ENCODE measurements at places on chromosomes 3 and 15.

DNA sequence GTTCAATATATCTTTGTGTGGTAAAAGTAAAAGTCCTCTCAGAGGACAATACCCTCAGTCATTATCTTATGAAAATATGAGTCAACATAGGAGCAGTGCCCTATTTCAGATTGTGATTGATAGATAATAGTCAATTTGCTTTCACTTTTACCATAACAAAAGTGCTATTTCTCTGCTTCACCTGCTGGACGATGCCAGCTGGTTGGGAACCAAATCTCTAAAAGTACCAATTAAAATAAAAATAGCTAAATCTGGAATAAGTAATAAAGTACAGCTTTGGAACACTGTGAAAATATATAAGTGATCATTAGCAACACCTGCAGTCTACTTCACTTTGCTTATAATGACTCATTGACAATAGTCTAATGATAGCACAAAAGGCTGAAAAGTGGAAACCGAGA, 390.3 kb upstream of the AGTR1 start:
- DNase-seq: no peak

DNA sequence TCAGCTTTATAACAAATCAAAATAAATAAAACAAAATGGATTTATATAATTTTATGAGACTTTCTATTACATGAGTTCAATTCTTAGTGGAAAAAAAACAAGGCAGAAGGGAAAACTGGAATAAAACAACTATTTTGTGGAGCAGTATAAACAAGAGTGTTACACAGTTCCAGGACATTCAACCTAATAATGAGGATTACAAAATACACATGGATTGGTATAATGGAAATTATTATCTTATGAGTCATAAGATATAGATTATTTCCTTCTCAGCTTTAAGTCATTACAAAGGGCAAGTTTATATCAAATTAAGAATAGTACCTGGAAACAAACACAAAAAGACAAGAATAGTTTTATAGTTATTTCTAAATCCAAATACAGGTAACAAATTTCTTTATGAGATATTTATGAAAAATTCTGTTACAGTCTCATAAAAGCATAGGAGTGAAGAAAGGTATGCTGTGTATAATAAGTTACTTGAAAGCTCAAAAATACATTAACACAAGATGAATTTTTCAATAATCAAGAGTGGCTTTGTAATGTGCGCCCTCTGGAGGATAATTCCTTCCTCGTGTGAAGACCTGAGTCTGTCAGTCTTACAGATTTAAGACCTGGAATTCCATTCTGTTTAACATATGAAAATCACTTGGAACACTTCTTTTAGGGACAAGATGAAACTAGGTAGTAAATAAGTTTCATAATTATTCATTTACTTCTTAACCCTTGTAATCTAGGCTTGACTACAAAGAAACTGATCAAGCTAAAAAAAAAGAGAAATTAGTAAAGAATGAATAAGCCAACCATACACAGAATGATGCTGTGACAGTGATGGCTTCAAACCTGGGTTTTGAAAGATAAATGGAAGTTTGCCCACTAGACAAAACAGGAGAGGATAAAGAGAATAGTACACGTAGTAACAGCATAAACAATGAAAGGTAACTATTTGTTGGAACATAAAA, 9.5 kb downstream of the COPS2 start:
- DNase-seq: peak; percentile 54

GRCh38 chr3:195818301-195818700, 6.6 kb upstream of the MUC4 start:
- no peak for DNase-seq

DNA sequence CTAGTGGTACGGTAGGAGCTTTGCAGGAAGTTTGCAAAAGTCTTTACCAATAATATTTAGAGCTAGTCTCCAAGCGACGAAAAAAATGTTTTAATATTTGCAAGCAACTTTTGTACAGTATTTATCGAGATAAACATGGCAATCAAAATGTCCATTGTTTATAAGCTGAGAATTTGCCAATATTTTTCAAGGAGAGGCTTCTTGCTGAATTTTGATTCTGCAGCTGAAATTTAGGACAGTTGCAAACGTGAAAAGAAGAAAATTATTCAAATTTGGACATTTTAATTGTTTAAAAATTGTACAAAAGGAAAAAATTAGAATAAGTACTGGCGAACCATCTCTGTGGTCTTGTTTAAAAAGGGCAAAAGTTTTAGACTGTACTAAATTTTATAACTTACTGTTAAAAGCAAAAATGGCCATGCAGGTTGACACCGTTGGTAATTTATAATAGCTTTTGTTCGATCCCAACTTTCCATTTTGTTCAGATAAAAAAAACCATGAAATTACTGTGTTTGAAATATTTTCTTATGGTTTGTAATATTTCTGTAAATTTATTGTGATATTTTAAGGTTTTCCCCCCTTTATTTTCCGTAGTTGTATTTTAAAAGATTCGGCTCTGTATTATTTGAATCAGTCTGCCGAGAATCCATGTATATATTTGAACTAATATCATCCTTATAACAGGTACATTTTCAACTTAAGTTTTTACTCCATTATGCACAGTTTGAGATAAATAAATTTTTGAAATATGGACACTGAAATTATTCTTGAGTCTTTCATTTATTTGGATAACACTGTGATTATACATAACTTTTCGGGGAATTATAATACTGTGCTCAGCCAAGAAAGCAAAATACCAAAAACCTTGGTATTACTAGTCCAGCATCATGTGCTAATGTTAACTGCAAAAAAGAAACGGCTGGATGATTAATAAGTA, 2.2 kb downstream of the SOX2 start:
- DNase-seq: peak; percentile 55

DNA sequence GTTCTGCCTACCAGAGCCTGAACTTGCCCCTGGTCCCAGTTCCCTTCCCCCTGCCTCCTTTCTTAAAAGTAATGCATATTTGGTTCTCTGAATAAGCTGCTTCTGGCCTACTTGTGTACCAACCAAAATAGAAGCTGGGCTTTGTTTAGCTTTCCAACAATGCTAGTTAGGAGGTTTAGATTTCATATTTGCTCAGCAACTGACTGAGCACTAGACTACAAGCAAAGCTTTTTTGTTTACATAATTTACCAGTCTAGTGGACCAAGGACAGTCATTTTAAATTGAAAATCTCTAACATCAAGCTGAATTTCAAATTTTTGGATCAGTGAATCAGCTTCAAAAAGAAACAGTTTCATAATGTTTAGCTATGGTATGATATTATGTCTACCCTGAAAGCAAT, 331.2 kb downstream of the ULK4 start:
- DNase-seq: no peak

- no peak for DNase-seq
These were observed 5.1 kb upstream of the KLHL40 start for GRCh38 chr3:42680271-42680670.

- DNase-seq: no peak
These were observed 38.1 kb downstream of the SERPINI1 start for GRCh38 chr3:167773584-167773983.

- DNase-seq: no peak
These were observed 54.2 kb upstream of the SEMA6D start for GRCh38 chr15:47663101-47663500.

DNA sequence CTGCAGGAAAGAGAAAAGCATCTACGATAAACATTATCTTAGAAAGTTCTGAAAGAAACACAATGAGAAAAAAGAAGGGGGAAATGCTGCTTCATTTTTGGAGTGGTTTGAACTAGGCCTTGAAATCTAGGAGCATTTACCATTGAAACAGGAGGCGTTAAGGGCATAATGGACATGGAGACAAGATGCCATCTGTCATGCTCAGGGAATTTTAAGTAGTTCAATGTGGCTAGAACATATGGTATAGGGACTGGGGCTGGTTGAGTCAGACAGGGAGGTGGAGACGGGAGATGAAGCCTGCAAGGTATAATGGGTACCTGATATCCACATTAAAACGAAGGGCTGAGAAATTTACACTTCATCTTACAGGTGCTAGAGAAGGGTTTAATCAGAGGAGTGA, 10.4 kb upstream of the PLAAT1 start:
- DNase-seq: no peak

- DNase-seq: no peak
These were observed 57.2 kb downstream of the PLD1 start for GRCh38 chr3:171753025-171753472.

GRCh38 chr3:63951492-63952247, 39.5 kb upstream of the SCAANT1 start:
- no peak for DNase-seq

DNA sequence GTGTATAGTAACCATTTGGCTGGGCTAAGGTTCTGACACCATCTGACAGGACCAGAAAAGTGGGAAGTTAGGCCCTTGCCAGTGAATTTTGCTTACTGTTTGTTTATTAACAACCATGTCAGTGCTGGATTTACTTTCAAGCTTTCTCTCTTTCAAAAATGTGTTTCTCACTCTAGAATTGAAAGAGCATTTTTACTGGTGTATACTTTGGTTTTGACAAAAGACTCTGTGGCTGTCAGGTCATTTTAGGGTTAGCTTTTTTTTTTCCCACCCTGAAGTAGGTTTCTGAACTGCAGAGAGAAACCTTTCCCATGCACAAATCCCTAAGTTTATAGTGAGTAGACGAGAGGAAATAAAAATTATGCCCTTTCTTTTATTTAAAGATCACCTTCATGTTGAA, 230.0 kb upstream of the TBC1D5 start:
- DNase-seq: no peak

- DNase-seq: peak; percentile 67
These were observed 14.1 kb downstream of the RNF123 start for GRCh38 chr3:49703443-49703927.

DNA sequence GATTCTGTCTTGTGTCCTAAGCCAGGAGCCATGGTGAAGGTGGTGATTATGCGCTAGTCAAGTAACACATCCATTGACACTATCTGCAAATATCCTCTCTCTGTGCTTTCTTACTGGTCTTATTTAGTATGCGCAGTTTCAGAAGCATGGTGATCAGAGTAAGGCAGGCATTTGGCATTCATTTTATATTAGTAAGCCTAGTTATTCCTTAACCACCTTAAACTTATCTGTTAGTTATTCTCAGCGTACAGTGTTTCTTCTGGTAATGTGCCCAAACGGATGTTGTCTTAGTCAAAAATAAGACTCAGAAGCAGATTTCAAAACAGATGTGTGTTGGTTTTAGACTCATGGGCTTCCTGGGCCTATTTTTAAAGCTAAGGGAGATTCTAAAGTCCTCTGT, 329.2 kb downstream of the GRM7 start:
- DNase-seq: no peak

DNA sequence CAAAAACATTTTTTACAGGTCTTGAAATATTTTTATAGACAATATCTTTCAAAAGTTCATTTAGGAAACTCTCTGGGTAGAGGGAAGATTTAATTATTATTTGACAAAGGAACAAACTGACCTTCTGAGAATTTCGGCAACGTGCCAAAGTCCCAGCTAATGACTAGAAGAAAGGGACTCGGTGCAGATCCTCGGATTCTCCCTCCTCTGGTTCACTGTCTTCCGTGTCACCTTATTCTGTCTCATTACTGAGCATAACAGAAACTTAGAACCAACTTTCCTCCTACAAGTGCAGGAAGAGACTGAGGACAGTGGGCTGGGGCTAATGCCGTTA, 339.1 kb downstream of the MECOM start:
- no peak for DNase-seq

DNA sequence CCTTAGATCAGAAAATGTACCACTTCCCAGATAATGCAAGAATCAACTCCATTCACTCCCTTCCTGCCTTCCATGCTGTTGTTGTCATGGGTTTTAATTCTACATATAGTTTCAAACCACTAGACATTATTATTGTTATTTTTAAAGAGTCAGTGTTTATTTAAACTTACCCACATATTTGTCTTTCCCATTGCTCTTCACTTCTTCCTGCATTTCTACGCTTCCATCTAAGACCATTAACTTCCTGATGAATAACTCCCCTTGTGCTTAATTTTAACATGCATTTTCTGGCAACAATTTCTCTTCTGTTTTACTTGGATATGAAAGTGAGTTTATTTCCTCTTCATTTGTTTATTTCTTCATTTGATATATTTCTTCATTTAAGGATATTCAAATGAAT, 127.1 kb upstream of the FHIT start:
- no peak for DNase-seq

GRCh38 chr15:82551646-82552247, 11.5 kb upstream of the RPS17 start:
- no peak for DNase-seq

DNA sequence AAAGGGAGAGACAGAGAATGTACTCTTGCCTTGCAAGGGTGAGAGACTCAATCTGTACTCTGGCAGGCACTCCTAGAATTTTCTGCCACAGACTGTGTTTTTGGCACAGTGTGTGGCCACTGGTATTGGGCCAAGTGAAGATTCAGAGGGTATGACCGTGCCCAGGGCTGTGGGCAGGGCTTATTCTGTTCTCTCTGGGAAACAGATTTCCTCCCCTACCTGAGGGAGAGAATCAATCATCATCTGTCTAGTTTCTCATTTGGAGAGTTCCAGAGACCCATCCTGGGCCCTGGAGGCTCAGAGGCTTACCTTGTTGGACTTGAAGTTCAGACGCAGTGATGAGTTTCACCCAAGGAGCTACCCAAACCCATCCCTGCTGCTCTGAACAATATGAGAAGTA, 28.2 kb downstream of the CSTA start:
- DNase-seq: peak; percentile 28

GRCh38 chr3:135216659-135217058, 421.6 kb downstream of the EPHB1 start:
- DNase-seq: no peak

GRCh38 chr3:50323092-50323600, 601 bp upstream of the HYAL2 start:
- DNase-seq: no peak

GRCh38 chr15:43492266-43492665, 690 bp downstream of the TP53BP1 start:
- no peak for DNase-seq

- no peak for DNase-seq
These were observed 157.3 kb upstream of the LPP start for GRCh38 chr3:187996609-187997008.

GRCh38 chr3:34277110-34277509, 478.7 kb downstream of the PDCD6IP start:
- no peak for DNase-seq

DNA sequence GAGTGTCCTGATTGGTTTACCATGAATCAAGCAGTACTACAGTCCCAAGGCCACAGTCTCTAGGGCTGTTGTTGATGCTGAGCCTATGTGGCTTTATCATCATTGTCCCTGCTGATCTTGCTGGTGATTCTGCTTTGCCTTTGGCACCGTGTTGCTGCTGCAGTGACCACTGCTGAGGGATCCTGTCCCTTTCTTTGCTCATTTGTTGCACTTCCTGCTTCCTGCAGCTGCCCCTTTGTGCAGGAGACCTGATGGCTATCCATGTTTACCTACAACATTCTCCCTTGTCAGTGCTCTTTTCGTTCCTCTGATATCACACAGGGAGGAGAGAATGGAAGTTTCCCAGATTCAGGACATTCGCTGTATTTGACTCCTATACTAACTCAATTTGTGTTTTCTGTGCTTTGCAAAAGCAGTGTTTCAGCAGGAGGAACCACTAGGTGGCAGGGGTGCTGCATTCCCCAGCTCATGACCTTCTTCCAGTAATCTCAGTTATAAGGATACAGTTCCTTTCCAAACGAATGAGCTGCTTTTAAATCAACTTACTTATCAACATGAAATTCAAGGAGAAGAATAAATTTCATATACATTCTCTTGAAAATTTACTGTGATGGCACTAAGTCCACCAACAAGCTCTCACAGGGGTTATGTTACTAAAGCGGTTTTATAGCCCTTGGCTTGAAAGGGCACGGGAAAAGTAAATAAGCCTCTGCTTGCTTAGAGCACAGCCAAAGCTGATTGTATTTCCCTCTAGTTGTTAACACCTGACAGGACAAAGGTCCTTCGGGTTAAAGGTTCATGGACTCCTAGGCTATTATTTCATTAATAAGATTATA, 9.7 kb upstream of the THUMPD3 start:
- DNase-seq: peak; percentile 7

- no peak for DNase-seq
These were observed 806.6 kb downstream of the SQOR start for GRCh38 chr15:46441294-46442062.
